IMR-90 (cell line): ENCODE measurements at places on chromosomes 4 and X.

DNA sequence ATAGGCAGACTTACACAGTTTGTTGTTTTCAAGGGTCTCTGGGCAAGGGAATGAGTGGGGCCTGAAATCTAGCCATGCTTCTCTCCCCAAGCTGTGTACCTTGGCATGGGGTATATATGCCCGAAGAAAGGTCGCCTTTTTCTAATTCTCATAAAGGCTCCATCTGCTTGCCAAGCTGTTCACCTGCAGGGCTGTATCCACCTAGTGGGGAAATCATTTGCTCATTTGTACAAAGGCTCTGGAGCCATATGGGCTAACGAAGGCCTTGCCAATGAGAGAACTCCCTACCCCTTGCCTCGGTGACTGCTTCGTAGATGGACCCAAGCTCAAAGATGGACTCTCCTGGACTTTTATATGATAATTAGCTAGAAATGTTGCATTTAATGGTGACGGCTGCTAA lies 1097.0 kb downstream of the PDHA2 start:
- DNase-seq, result no peak

- DNase-seq, result peak; percentile 92
Observed at GRCh38 chrX:17559728-17560379, 177.4 kb upstream of the SCML1 start.

DNA sequence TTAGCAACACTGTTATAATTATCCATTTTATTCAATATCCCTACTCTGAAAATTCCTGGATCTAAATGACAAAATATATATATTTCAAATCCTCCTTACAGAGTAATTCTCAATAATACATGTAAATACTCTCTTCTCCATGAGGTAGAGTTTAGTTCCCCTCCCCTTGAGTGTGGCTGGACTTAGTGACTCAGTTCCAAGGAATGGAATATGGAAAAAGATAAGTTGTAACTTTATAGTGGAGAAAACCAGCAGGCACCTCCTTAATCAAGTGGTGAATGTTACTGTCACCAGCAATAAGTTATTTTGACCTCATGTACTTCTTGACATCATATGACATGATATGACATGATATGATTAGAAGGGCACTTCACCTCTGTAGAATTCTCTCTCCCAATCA lies 302.0 kb downstream of the RAB28 start:
- DNase-seq, result no peak

DNA sequence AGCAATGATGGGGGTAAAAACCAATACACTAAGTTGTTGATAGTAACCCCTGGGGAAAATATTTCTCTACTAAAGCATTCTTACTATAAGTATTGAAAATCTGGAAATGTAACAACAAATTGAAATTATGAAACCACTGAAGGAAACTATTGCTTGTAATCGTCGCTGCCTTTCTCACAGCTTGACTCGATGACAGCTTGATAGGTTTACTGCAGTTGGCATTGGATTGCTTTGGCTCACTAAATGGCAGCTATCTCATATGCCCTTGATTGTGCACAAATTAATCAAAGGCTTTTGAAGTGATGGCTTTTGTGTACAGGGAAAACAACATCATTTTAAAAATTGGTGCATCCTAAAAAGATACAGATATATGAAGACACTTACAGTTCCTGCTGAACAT lies 419.6 kb upstream of the TENM3 start:
- DNase-seq, result no peak

- DNase-seq, result no peak
Observed at GRCh38 chr4:160136021-160136420, 1033.1 kb downstream of the RAPGEF2 start.

- peak; percentile 60 for DNase-seq
Observed at GRCh38 chrX:30568136-30568535, 9.4 kb downstream of the TASL start.

- DNase-seq, result no peak
Observed at GRCh38 chr4:33062155-33062806, 2342.1 kb downstream of the PCDH7 start.

DNA sequence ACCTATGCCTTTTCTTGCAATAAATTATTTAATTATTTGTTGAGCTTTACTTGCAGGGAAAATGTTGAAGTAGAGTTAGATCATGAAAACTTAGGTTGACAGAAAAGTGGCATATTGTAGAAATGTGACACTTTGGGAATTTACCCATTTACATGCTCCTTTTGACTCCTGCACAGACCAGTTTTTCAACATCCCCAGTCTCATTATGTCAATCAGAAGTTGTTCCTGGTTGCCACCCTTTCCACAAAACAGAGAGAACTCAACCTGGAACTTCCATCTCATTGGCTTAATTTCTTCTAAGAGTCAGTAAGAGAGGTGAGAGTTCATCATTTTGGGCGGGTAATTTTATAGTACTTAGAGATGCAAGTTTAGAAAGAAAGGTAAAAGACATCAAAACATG lies 284.6 kb upstream of the ANKRD50 start:
- DNase-seq, result no peak

- DNase-seq, result peak; percentile 50
Observed at GRCh38 chr4:94934864-94935263, 177.1 kb downstream of the BMPR1B start.

- DNase-seq, result no peak
Observed at GRCh38 chr4:2449511-2450392, 19.2 kb upstream of the RNF4 start.

DNA sequence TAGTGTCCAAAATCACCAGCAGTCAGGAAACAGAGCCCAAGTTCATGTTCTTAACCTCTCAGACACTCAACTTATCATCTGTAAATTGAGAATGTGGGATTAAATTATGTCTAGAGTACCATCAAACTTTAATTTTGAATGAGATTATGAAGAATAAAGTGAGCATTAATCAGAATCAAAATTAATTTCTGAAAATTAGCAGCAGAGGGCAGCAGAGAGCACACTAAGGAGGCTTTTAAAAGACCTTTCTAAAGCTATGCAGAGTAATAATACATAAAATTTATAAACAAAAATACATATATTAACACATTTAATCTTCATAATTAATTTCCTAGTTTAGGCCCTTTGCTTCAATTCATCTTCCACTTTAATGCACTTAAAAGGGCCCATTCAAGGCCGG lies 7.1 kb downstream of the TASL start:
- peak; percentile 26 for DNase-seq

DNA sequence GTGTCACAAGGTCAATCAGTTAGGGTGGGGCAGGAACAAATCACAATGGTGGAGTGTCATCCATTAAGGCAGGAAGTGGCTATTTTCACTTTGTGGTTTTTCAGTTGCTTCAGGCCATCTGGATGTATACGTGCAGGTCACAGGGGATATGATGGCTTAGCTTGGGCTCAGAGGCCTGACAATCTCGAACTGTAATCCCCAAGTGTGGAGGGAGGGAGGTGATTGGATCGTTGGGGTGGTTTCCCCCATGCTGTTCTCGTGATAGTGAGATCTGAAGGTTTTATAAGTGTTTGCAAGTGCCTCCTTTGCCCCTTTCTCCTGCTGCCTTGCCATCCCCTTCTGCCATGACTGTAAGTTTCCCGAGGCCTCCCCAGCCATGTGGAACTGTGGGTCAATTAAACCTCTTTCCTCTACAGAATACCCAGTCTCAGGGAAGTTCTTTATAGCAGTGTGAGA lies 36.7 kb upstream of the STS start:
- no peak for DNase-seq

DNA sequence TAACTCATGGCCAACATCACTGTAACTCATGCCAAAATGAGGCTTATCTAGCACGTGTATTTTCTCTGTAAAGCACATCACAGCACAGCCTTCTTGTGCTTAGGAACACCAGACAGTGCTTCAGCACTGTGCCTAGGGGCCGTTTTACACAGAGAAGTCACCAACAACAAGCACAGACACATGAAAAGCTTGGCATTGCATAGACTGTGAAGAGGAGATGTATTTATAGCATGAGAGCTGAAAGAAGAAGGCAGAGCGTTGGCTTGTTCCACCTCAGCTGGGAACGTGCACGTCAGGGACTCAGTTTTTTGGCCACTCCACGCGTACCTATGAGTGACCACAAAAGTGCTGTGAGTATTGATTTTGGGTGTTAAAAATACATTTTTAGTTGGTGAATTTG lies 116.3 kb upstream of the SFRP2 start:
- DNase-seq, result no peak

DNA sequence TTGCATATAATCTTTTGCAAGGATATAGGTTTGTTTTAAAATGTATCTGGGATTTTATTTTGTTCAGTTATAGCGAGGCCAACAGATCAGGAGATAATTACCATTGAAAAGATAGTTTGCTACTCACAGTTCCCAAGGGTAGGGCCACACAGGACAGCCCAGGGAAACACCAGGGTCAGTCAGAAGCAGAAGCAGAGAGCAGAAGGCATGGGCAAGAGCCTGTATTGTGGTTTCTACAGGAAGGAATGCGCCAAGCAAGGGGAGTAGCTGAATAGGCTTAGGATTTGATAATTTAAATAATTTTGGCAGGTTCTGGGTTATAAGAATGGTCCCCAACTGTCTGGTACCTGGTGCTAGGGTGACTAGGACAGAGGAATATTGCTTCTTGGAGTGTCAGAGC lies 61.6 kb downstream of the SYNPO2 start:
- DNase-seq, result no peak

- DNase-seq, result peak; percentile 92
Observed at GRCh38 chr4:158315706-158316105, 105.4 kb downstream of the TMEM144 start.

DNA sequence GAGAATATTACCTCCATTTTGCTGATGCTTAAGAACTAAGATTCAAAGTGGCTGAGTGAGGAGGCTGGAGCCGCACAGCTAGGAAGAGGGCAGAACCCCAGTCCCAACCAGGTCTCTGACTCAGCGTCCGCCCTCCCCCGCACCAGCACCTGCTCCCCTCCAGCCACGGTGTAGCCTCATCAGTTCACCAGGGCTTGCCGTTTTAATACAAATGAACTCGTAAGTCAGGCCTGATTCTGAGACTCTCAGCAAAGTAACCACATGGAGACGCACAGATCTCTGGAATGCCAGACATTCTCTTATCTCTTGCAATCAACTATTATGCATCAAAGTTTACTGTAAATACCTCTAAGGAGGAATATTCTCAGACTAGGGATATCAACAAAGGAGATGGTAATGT lies 52.4 kb downstream of the ENPP6 start:
- peak; percentile 11 for DNase-seq

GRCh38 chr4:8117278-8117682 lies 41.3 kb downstream of the ABLIM2 start:
- peak; percentile 3 for DNase-seq

DNA sequence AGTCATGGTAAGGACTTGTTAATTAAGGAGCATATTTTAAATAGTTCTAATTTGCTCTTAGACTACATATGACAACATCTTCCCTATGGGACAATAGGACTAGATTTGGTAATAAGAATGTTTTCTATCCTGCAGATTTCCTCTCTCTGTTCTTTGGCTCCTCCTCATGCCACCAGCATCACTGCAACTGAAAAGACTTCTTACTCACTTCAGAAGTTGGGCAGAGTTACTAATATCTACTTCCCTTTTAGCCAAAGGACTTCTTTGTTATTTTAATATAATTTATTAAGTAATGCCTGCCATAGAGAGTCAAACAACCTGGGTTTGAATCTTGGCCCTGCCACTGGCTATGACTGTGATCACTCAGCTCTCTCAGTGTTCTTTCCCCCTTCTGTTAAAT lies 16.4 kb downstream of the MMAA start:
- no peak for DNase-seq

- peak; percentile 49 for DNase-seq
Observed at GRCh38 chr4:79241846-79242245, 84.0 kb downstream of the NAA11 start.

DNA sequence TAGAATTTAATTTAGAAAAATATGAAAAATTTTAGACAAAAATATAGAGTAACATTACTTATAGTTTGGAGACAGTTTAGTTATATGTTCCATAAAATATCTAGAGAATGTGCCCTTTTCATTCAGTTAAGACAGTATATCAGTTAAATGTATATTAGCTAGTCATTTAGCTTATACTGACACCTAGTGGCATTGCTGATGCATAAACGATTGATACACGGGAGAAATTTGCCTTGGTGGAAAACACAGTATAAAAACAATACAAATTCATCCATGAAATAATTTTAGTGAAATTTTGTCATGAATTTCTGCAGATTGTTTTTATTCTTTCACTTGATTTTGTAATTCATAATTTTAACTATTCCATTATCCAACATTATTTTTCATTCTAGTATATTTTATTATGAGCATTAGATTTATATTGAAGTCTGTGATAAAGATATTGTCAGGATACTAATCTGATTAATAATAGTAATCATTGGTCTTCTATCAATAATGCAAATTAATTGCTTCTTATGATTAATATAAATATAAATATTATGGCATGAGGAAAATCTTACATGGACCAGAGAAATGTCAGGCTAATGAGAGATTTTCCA lies 219.0 kb downstream of the TLL1 start:
- peak; percentile 29 for DNase-seq

GRCh38 chr4:40897557-40898203 lies 147.9 kb downstream of the NSUN7 start:
- peak; percentile 51 for DNase-seq

DNA sequence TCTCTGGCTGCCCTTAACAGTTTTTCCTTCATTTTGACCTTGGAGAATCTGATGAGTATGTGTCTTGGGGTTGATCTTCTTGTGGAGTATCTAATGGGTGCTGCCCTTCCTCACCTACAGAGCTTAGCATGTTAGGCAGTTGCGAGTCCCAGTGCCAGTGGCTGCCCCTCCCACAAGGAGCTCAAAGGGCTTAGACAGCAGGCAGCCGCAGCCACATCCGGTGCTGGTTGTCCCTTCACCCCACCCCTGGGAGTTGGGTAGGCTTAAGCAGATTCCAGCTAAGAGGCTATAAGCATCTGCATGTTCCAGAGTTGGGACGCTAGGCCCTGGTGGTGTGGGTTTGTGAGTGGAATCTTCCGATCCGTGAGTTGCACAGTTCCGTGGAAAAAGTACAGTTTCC lies 322.1 kb upstream of the ARX start:
- no peak for DNase-seq

DNA sequence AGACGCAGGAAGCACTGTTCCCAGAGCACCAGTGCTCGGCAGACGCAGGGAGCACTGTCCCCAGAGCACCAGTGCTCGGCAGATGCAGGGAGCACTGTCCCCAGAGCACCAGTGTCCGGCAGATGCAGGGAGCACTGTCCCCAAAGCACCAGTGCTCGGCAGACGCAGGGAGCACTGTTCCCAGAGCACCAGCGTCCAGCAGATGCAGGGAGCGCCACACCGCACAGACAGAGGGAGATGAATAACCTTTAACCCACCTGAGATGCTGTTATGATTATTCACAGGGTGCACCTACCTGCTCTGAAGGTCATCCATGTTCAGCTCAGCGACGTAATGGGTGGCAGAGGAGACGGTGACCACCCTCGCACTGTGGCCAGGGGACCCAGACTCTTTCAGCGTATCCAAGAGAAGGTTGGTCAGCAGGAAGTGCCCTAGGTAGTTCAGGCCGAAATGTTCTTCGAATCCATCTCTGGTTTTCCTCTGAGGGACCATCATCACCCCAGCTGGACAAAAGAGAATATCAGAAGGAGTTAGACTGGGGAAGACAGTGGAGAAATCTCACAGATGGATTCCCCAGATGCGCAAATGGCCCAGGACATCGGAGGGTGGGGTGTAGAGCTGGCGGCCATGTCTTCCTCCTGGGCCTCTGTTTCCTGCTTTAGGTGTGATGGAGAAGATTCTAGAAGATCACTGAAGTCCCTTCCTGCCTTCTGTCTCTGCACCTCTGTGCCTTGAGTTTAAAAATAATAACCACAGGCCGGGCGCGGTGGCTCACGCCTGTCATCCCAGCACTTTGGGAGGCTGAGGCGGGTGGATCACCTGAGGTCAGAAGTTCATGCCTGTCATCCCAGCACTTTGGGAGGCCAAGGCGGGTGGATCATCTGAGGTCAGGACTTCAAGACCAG lies 234.1 kb downstream of the DHRSX start:
- no peak for DNase-seq
